Effector memory CD8-positive, alpha-beta T cell (primary cell): ENCODE measurements at places on chromosomes 5 and 9.
A peak's percentile ranks its signal among the peaks of the same experiment; 100 is the strongest.

DNA sequence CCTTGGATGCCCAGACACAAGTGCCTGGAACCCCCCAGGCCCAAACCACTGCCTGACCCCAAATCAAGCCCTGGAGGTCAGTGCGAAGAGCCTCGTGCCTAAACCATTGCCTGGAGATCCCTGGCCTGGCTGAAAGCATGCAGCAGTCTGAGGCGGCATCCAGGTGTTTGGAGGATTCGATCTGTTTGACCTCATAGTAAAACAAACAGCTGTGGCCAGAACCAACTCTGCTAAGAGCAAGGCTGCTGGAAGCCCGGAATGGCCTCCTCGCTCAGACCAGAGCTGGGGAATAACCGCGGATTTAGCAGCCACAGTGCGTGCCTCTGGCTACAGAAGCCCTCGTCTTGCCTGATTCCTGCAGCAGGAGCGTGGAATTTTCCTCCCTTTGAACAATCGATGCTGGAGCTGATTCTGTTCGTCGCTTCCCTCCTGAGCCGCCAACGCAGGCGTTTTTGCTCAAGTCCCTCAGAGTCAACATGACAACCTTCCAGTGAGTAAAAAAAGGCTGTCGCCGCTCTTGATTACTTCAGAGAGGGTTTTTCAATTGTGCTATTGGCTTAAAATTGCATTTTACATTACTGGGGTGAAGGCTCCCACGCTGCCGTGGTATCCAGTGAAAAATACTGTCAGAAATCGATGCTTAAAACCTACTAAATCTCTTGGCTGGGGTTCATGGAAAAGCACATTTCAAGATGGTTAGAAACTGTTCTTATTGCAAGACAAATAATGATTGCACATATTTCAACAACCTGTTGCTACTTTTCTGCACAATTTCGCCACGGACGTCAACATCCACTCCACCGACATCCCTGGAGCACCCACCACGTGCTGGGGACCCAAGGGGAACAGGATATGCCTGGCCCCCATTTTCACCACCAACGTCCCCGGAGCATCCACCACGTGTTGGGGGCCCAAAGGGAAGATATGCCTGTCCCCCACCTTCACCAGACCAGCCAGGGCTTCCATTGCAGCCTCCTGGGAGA, 190.0 kb downstream of the OLFM1 start:
- DNase-seq, result no peak
- H3K4me1 ChIP-seq, result no peaks in the 10 kb centered on the region
- no peak overlapping the region for H3K4me3 ChIP-seq
- H3K36me3 ChIP-seq, result no peaks in the 10 kb centered on the region
- no peak overlapping the region for H3K27ac ChIP-seq

- no peak for DNase-seq
- H3K27me3 ChIP-seq, result no peaks in the 10 kb centered on the region
- H3K4me3 ChIP-seq, result no peak overlapping the region
Measured at GRCh38 chr9:78320030-78320693, 23.2 kb downstream of the PSAT1 start.

DNA sequence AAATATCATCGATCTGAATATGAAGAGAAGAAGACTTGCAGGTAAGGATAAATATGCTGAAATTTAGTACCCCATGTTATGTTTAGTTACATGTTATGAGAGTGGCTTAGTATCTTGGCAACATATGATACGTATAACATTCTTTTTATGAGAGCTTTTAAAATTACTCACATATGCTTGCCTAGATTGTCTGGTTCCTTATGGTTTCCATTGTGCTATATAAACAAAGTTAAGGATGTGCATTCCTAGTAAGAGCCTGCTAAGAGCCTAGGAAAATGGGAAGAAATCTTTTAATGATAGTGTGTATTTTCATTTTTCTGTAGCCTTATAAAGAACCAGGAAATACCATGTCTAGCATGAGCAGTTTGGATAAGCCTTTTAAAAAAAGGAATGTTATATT, 112.0 kb upstream of the KCNN2 start:
- DNase-seq, result no peak
- no peak overlapping the region for H3K27ac ChIP-seq
- H3K4me1 ChIP-seq, result no peaks in the 10 kb centered on the region
- H3K36me3 ChIP-seq, result no peaks in the 10 kb centered on the region
- H3K27me3 ChIP-seq, result no peaks in the 10 kb centered on the region

DNA sequence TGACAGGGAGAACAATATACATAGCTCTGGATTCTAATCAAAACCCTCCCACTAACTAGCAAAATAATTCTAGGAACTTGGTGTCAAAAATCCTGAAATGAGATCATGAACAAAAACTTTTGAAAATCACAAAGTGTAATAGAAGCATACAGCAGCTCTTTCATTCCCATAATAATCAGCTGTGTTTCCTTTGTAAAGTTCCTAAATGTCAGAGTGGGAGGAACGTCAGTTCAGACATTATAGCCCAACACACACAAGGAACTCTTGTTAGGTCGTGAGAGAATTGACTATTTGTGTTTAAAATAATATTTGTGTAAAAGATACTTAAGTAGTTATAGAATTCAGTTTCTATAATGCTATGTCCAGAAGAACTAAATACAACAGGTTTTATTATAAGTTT, 312.8 kb downstream of the SEMA5A start:
- no peaks in the 10 kb centered on the region for H3K27me3 ChIP-seq
- no peak overlapping the region for H3K27ac ChIP-seq
- no peak overlapping the region for H3K4me3 ChIP-seq

- H3K4me1 ChIP-seq, result peaks cover 19% of the 10 kb centered on the region
Measured at GRCh38 chr5:108382784-108383330, 959 bp upstream of the FBXL17 start.

GRCh38 chr9:123373447-123373923, 17.5 kb downstream of the CRB2 start:
- peaks cover 7% of the 10 kb centered on the region for H3K4me1 ChIP-seq
- peaks cover 4% of the 10 kb centered on the region for H3K36me3 ChIP-seq
- no peak overlapping the region for H3K27ac ChIP-seq
- DNase-seq, result no peak
- peaks cover 63% of the 10 kb centered on the region for H3K27me3 ChIP-seq
- H3K4me3 ChIP-seq, result no peak overlapping the region

DNA sequence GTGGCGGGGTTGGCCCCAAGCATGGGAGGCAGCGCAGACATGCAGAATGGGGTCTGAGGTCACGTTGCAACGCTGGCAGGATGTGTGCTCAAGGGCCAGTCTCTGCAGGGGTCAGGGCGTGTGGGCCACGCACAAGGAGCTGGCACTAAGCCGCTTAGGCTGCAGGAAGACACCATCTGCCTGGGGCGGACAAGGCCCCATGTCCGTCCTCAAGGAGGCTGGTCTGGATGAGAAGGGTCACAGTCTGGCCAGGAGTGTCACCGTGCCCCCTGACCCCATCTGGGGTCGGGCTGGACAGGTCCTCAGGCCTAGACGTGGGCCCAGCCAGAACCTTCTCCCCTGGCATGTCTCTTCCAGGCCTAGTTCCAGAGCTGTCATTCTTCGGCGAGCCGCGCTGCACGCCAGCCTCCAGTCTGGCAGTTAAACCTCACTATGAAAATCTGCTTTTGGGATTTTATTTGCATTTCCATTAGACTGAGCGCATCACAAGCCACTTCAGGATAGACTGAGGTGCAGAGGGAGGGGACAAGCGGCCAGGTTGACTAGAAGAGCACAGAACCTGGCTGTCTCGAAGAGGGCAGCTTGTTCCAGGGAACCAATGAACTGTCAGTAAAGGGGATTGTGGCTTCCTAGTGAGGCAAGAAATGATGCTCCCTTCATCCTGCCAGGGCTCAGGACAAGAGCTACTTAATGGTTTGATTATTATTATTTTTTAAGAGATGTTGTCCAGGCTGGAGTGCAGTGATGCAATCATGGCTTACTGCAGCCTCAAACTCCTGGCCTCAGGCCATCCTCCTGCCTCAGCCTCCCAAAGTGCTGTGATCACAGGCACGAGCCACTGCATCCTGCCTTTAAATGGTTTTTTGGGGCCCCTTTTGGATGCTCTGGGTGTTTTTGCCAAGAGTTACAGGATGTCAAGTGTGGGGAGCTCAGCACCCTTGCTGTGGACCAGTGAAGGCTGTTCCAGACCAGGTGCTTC, 4.3 kb downstream of the BRD3OS start:
- no peak overlapping the region for H3K4me3 ChIP-seq
- DNase-seq, result no peak
- H3K36me3 ChIP-seq, result peaks cover 23% of the 10 kb centered on the region
- H3K4me1 ChIP-seq, result peaks cover 8% of the 10 kb centered on the region

DNA sequence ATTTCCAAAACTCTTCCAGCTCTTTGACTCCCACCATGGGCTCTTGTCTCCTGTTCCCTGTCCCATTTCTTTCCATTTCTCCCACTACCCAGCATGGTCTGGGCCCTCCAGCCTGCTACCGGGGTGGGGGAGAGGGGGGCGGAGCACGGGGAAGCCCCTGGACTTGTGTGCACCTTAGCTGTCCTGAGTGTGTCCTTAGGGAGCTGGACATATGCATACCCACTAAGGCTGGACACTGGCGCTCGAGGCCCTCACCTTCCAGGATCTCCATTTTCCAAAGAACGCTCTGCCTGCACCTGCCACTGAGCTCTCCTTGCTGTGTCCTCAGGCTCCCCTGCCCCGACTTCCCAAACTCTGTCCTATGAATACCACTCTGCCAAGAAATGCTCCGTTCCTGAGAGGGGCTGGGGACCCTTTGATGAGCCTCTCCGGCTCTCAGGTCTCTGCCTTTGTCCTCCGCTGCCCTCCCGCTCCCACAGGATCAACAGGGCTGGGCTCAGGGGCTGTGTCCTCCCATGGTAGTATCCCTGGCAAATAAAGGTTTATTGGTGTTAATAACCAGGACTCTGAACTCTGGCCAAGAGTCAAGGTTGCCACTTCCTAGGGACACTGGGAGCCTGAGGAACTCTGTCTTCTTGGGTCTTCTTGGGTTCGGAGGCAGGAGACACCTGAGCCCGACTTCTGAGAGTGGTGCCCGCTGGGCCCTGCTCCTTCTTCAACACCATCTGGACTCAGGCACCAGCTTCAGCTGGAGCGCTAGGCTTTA, 831 bp upstream of the SHROOM1 start:
- no peaks in the 10 kb centered on the region for H3K36me3 ChIP-seq
- no peak overlapping the region for H3K27ac ChIP-seq
- peaks cover 28% of the 10 kb centered on the region for H3K27me3 ChIP-seq
- H3K4me1 ChIP-seq, result peaks cover 14% of the 10 kb centered on the region
- peak overlapping the region; percentile 87 for H3K4me3 ChIP-seq

- peaks cover 47% of the 10 kb centered on the region for H3K27me3 ChIP-seq
- H3K27ac ChIP-seq, result peak overlapping the region; percentile 66
- H3K4me1 ChIP-seq, result peaks cover 12% of the 10 kb centered on the region
- peak; percentile 63 for DNase-seq
Measured at GRCh38 chr9:126705767-126706697, 92.3 kb downstream of the LMX1B start.

GRCh38 chr9:127129718-127130085, 7.3 kb upstream of the ANGPTL2 start:
- H3K36me3 ChIP-seq, result peaks cover 4% of the 10 kb centered on the region
- no peak overlapping the region for H3K4me3 ChIP-seq
- no peaks in the 10 kb centered on the region for H3K27me3 ChIP-seq
- no peaks in the 10 kb centered on the region for H3K4me1 ChIP-seq
- no peak overlapping the region for H3K27ac ChIP-seq

GRCh38 chr5:77558266-77558665, 66.2 kb upstream of the WDR41 start:
- DNase-seq, result no peak
- no peaks in the 10 kb centered on the region for H3K36me3 ChIP-seq
- H3K27me3 ChIP-seq, result peaks cover 12% of the 10 kb centered on the region
- H3K27ac ChIP-seq, result no peak overlapping the region

GRCh38 chr9:23775549-23775948, 50.5 kb downstream of the ELAVL2 start:
- H3K27ac ChIP-seq, result no peak overlapping the region
- DNase-seq, result no peak
- no peaks in the 10 kb centered on the region for H3K4me1 ChIP-seq
- H3K4me3 ChIP-seq, result no peak overlapping the region
